HS-5 (cell line): ENCODE measurements at places on chromosomes 3 and 15.
A peak's percentile ranks its signal among the peaks of the same experiment; 100 is the strongest.

DNA sequence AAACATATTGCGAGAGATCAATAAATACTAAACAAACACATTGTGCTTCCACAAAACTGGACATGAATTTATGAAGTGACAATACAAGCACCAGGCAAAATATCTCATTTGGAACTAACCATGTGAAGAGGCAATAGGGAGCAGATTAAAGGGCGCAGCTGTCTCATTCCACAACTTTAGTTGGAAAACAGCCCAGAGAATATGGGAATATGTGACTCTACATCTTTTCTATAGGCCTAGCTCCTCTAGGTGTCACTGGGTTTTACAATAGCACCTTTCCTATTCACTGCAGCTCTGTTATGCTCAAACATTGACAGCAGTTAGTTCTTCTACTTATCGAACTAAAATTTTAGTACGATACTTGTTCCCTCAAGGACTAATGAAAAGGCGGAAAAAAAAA is 866.3 kb upstream of the GBE1 start:
- DNase-seq: no peak

DNA sequence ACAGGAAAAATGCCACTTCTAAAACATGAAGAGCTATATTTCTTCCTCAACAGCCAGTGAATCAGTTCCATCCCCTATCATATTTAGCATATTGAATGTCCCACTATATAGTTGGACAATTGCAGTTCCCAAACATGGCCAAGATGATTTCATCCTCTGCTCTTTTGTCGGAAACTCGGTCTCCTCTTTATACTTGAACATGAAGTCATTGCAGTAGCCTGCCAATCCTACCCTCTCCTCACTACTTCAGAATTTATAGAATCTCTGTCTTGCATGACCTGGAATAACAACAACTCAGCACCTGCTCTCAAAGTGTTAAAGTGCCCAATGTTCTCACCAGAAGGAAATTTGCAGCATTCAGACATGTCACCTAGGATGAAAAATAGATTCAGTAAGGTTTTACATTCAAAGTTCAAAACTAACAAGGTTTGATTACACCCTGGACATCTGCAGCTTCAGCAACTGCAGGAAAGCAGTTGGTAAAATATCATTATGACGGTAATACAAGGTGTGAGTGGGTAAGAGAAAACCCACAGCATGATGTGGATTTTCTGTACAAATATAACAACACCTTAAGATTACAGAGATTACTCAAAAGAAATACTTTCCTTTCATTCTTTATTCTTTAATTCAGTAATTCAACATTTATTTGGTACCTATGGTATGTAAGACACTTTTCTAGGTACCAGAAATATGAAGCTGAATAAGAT is 52.5 kb downstream of the TP63 start:
- DNase-seq: no peak

GRCh38 chr15:68436680-68437079 is 4.7 kb upstream of the ITGA11 start:
- no peak for DNase-seq

DNA sequence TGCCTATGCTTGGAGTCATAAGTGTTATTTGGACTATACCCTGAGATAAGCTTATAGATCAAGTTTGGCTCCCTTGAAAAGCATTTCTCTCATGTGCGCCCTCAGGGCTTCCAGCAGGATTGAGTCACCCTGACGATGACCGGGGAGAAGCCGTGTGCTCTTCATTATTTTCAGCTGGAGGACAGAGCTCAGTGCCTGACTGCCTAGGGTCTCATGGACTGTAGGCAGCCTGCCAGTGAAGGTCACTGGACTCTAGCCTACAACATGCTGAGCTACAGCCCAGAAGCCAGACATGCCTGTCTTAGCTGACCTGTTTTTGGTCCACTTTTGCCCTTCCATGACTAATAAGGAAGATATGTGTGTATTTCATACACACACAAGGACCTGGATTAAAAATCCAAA is 31.6 kb upstream of the NUDT16 start:
- DNase-seq: peak; percentile 73

DNA sequence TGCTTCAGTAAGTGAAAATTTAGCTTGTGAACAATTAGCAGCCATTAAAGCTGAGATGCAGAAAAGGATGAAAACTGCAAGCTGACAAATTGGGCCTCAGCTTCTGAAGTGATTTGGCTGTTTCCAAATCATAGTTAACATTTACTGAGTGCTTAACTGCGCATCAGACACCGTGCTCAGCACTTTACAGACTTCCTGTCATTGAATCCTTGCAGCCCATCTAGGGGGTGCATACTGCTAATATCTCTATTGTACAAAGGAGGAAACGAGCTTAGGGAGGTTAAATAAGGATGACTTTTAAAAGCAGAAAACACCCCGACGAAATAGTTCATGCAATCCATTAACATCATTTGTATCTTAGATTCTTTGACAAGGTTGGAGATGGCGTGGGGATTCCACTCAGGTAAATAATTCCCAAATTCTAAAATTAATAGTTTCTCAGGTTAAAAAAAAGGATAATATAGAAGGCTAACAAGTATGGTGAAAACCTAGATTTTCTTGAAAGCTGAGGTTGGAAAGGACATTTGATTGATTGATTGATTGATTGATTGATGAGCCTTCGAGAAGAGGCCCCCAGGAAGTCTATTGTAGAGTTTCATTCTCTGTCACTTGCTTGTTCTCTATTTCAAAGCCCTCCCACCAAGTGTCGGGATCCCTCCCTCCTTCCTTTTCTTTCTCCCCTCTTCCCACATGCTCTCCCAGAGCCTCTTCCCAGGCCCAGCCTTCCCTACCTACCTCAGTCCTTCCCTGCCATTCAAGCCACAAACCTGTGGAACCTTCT is 23.5 kb upstream of the EPHB3 start:
- DNase-seq: no peak

GRCh38 chr3:100834332-100834731 is 125.0 kb downstream of the TFG start:
- no peak for DNase-seq

- no peak for DNase-seq
Measured at GRCh38 chr3:179512378-179512777, 50.3 kb upstream of the ACTL6A start.

- DNase-seq: peak; percentile 81
Measured at GRCh38 chr15:59553879-59554735, 57.5 kb upstream of the GCNT3 start.

GRCh38 chr15:41827290-41827879 is 507 bp upstream of the JMJD7 start:
- no peak for DNase-seq

GRCh38 chr3:154656486-154656885 is 226.5 kb upstream of the GPR149 start:
- no peak for DNase-seq

DNA sequence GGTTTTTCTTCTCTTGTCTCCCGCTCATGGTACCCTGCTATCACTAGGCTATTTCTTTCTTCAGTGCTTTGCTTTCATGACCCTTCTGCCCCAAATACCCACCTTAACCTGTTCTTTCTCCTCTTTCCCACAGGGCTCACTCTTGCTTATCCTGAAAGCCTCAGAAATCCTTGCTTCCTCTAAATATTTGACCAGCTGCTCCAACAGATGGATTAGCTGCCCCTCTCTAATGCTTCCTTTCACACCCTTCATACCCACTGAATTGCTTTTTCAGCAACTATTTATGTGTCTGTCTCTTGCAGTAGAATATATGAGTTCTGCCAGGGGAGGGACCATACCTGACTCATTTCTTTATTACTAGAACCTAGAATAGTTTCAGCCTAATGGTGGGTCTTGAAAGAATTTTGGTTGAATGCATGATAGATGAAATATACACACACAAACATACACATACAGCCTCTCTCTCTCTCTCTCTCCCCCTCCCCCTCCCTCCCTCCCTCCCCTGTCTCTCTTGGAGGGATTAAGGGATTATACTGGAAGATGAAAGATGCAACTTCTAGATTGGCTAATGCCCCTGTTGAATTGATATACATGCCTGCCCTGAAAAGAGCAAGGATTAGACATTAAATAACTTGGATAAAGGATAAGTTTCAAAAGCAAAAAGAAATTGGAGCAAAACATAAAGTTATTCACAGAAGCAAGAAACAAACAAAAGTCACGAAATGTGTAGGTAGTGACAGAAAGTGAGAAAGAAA is 95.0 kb upstream of the GADL1 start:
- no peak for DNase-seq

- no peak for DNase-seq
Measured at GRCh38 chr3:105537371-105538080, 170.8 kb downstream of the ALCAM start.

DNA sequence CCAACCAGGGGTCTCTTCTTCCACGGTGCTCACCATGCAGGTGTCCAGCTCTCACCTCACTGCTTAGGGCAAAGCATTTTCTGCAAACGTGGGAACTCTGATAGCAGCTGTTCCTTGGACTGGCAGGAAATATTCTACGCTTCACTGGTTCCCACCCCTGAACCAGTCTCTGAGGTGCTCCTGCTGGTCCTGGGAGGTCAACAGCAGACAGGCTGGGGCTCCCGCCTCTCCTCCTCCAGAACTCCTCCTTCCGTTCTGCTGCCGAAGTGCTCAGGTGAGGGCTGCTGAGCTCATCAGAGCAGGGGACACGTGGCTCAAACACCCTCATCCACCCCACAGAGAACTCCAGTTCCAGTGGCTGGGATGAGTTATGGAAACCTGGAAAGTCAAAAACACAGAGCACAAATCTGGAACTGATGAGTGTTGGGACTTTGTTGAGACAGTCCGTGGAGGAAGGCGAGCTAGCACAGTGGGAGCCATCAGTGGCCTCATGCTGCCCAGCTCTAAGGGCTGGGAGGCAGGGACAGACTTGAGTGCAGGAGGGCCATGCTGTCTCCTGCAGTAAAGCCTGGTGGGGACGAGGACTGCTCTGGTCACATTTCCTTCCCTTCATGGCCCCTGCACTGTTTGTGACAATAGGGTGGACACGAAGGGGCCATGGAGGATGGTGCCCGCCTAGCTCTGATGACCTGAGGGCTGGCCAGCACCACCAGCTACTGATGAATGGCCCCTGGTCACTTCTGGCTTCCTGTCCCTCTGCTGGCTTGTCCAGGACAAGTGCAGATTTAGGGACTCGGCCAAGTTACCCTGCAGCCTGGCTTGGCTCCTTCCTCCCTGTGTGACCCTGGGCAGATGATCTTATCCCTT is 137.8 kb downstream of the KLF13 start:
- no peak for DNase-seq

- no peak for DNase-seq
Measured at GRCh38 chr3:69174871-69175737, 52.7 kb upstream of the LMOD3 start.

DNA sequence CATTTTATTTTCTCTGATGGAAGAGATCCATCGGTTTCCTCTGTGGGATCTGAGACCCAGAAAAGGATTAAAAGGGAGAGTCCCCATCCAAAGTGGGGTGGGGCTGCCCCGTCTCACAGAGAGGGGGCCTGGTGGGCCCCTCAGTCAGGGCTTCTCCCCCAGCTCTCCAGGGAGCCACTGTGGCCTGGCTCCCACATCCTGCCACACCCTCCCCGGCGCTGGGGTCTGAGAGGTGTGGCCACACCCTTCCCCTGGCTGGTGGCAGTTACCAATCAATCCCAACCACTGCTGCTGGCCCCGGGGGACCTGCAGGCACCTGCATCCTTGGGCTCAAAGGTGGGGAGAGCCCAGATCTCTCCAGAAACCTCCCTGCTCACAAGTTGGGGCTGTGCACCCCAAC is 161.8 kb upstream of the IQSEC1 start:
- no peak for DNase-seq

GRCh38 chr15:46089467-46089935 is 454.7 kb downstream of the SQOR start:
- peak; percentile 6 for DNase-seq

- DNase-seq: no peak
Measured at GRCh38 chr3:71025516-71025915, 558.0 kb downstream of the FOXP1 start.

DNA sequence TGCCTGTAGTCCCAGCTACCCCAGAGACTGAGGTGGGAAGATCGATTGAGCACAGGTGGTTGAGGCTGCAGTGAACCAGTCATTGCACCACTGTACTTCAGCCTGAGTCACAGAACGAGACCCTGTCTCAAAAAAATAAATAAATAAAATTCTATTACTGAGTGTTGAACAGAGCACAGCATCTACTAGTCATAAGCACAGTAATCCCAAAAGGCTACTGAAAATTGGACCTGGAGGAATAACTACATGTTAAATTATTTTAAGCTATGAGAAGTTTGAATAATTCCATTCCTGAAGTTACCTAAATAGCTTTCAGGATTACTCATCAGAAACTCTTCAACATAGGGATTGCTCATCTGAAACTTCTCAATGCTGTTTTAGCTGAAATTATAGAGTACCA is 43.4 kb downstream of the ARMC8 start:
- no peak for DNase-seq

- no peak for DNase-seq
Measured at GRCh38 chr3:168582503-168582902, 486.8 kb upstream of the GOLIM4 start.

DNA sequence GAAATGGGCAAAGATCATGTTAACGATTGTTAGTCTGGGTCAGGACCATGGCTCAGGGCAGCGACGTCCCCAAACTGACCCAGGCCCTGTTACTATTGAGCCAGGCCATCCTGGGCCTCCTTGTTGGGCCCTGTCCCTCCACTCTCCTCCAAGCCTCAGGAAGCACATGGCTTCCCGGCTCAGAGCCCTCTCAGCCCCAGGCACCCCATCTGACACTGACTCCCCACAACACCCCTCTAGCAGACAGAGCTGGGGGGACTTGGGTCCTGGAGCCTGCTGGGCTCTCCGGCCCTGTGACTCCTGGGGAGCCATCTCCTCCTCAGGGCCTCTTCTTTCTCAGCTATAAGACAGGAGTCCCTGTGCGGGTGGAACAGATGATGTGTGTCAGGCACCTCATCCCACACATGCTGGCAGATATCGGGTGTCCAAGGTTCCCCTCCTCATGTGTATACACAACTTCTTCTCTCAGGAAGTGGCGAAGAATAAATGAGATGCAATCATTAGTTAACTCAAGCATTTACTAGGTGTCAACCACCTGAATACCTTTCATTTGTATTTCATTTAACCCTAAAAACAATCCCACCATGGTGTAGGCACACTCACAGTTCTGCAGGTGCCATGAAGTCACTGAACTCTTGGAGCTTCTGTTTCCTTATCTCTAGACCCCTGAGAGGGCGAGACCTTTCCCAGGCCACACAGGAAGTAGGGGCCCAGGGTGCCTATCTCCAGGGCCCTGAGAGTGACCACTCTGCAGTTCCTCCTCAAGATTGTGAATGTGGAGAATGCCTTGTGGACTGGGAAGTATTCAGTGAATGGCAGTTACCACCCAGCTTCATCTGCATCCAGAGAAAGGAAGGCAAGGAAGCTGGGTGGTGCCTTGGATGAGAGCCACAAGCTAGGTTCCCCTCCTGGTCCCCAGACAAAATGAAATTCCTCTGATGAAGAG is 282.5 kb upstream of the TLE3 start:
- DNase-seq: no peak

- no peak for DNase-seq
Measured at GRCh38 chr3:81699536-81700320, 61.7 kb downstream of the GBE1 start.

- no peak for DNase-seq
Measured at GRCh38 chr15:49622561-49622960, 1.7 kb downstream of the DTWD1 start.

DNA sequence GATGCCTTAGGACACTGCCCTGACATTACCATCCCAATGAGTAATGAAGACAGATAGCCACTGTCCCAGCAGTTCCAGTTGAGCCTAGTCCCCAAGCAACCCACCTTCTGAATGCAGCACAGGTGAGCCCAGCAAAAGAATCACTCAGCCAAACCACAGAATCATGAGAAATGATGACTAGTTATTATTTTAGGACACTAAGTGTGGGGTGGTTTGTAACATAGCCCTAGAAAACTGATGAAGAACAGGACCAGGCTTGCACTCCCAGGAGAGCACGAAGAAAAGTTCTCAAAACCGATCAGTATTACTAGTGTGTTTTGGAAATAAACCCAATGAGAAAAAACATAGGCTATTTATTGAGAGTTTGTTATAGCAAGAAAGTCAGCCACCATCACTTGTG is 129.6 kb upstream of the CNTN6 start:
- DNase-seq: no peak
